ENCODE measurements at places on chromosomes 6 and 20.

- no peak for DNase-seq
These were observed 23.9 kb downstream of the ARMC2 start for GRCh38 chr6:108872141-108872557.

GRCh38 chr6:163857421-163857820, 442.9 kb downstream of the QKI start:
- DNase-seq, result no peak

- no peak for DNase-seq
These were observed 523 bp downstream of the TMEM30A start for GRCh38 chr6:75283907-75284631.

- DNase-seq, result no peak
These were observed 235.1 kb upstream of the FOXQ1 start for GRCh38 chr6:1076531-1077459.

All from activated naive CD4-positive, alpha-beta T cell treated with anti-CD3 and anti-CD28 coated beads, Interleukin-2, amount 50 U/mL, for 16 hours (primary cell).